AG08396 (cell line): ENCODE measurements at places on chromosomes 5 and 9.
A peak's percentile ranks its signal among the peaks of the same experiment; 100 is the strongest.

- peak; percentile 64 for DNase-seq
These were observed 84.2 kb downstream of the ESM1 start for GRCh38 chr5:54900984-54901725.

DNA sequence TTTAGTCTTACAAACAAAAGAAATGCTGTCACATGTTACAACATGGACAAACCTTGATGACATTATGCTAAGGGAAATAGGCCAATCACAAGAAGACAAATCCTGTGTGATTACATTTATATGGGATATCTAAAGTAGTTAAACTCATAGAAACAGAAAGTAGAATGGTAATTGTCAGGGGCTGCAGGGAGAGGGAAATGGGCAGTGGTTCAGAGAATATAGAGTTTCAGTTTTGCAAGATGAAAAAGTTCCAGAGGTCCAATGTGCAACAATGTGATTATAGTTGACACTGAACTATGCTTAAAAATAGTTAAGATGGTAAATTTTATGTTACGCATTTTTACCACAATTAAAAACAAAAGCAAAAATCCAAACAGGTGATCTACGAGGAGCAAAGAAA is 265.5 kb downstream of the NDUFS4 start:
- no peak for DNase-seq

- no peak for DNase-seq
These were observed 59.1 kb downstream of the PDCD1LG2 start for GRCh38 chr9:5569409-5569808.

GRCh38 chr9:136533775-136534157 is 12.1 kb downstream of the NOTCH1 start:
- no peak for DNase-seq

DNA sequence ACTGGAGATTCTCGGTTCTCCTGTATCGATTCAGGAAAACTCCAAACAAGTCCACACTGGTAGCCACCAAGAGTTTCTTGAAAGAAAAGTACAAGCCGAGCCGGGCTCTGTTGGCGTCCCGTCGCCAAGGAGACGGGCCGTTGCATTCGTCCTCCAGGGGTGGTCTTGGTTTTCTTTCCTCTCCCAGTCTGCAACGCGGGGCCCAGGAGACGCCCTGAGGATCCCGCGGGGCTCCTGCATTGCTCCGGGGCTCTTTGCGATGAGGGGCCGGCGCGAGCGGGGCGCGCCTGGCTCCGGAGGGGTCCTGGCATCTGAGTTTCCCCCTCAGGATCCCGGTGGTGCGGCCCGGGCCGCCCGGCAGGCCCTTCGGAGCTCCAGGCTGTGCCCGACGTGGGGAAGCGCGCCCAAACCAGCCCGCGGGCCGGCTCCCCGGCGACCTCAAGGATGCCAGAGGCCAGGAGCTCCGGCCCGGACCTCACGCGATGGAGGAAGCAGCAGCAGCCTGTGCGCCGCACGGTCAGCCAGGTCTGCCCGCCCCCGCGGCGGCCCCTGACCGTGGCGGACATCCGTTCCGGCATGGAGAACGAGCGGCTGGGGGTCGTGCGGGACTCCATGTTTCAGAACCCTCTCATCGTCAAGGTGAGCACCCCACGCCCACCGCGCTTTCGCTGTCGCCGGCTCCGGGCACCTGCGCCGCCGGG is at the start of gene CFAP77:
TSS of gene CFAP77 (plus strand) at position 384 of the 701 bp plus-strand sequence. CDS start at position 445, 61 bp downstream.
- DNase-seq = peak; percentile 89

- DNase-seq = no peak
These were observed 30.7 kb downstream of the GRIN3A start for GRCh38 chr9:101707721-101708120.

- no peak for DNase-seq
These were observed 2.8 kb upstream of the PRDM12 start for GRCh38 chr9:130661451-130662098.

- no peak for DNase-seq
These were observed 269.1 kb upstream of the CD180 start for GRCh38 chr5:67465537-67466207.

GRCh38 chr5:180600554-180601041 is 9.3 kb upstream of the SCGB3A1 start:
- DNase-seq = peak; percentile 5

GRCh38 chr9:103902263-103902662 is 191.8 kb upstream of the SMC2 start:
- no peak for DNase-seq

- DNase-seq = peak; percentile 81
These were observed 40.9 kb upstream of the FABP6 start for GRCh38 chr5:160188141-160189015.

- no peak for DNase-seq
These were observed 1.7 kb downstream of the DENND4C start for GRCh38 chr9:19231904-19232822.

DNA sequence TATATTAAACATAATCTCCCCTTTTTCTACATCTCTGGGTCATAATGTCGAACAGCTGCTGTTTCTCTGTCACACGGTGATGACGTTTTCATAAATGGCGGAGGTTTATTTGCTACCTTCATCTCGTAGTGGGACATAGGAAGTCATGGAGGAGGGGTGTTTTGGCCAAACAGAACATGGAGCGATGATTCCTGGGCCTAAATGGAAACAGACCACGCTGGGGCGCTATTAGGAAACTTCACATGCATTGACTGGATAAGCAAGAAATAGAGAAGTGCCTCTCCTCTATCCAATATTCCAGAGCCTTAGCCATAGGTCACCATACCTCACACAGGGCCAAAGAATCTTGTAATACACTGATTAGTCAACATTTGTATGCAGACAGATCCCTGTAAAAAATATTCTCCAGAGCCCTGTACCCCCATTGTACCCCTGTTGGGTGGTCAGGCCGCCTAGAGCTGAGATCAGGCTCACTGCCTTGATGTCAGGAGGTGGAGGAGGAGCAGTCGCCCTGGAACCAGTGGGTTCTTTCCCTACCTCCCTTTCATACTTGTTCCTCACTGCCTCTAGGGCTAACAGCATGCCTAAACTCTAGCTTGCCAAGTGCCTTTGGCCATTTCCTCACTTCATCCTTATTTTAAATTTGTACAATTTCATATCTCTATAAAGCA is 77.8 kb upstream of the SPIN1 start:
- DNase-seq = no peak

- DNase-seq = no peak
These were observed 400.3 kb downstream of the ICE1 start for GRCh38 chr5:5822729-5823257.

- DNase-seq = no peak
These were observed 435.3 kb downstream of the ARHGEF28 start for GRCh38 chr5:74061292-74061691.

DNA sequence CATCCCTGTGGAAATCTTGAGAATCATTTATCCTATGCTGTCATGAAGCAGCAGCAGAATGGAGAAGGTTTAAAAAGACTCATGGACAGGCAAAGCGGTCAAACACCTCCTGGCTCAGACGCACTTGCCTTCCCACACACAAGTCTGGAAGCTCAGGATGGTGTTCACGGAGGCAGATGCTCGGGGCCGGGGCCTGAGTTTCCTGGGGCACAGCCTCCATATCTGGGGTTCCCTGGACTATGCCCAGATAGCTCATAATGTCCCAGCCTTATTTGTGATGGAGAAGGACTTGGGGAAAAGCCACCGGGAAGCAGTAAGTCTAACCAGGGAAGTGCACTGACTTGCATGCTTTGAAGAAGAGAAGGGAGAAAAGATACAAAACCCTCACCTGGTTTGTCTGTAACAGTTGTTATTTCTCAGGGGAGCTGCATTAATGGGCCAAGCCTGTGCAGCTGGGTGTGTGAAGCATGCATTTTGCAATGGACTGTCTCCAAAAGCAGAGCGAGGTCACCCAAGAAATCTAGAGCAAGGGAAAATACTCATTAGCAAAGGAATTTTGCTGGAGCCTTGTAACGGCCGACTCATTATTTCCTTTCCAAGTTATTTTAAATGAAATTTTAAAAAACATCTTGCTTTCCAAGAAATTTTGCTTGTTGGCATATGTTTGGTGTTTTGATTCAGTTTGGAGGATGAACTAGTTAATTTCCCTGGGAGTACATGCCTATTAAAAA is 3.4 kb downstream of the S1PR3 start:
- DNase-seq = peak; percentile 58

- no peak for DNase-seq
These were observed 36.4 kb upstream of the TBC1D2 start for GRCh38 chr9:98291820-98292219.

- no peak for DNase-seq
These were observed 1417.0 kb upstream of the ACO1 start for GRCh38 chr9:30967476-30967875.

DNA sequence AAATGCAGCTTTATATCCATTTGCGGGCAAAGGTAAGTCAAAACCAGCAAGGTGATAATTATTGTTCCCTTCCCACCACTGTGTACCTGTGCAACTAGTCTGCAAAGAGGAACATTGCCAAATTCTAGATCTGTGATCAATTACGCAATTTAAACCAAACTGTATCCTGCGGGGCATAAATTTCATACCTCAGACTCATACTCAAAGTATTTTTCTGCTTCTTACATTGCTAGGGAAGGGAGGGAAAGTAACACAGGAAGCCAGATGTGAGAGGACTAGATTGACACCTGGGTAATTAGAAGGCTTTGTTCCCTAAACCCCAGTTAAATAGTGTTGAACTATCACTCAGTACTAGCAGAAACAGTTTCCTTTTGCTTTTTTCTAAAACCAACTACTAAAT is 240.2 kb upstream of the ZNF608 start:
- no peak for DNase-seq

DNA sequence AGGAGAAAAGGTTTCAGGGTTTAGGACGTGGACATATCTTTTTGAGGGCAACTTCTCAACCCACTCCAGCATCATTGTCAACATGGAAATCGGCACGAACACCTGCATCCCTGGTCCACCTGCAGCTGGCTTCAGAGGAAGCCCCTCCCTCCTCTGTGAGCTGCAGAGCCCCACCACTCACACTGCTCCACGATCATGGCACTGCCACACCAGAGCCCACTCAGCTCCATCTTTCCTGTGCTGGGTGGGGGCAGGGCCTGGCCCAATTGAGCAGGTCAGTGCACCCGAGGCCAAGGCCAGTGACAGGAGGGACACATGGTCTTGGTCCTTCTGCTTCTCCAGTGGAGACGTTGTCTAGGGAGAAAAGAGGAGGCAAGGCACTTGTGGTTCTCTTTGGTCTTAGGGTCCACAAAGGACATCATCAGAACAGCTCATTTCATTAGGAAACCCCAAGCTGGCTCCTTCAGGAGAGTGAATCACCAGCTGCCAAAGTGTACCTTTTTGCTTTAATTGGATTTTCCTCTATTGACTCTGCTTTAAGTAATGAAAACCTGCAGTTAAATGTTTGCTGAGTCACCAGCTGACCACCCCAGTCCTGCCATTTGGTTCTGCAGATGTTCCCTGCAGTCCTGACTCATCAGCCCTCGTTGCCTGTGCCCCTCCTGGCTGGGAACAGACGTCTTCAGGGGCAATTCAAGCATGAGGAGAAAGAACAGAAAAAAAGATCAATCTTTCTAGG is 56.2 kb downstream of the UBE2QL1 start:
- DNase-seq = no peak

- no peak for DNase-seq
These were observed 75.6 kb downstream of the RALGPS1 start for GRCh38 chr9:126989847-126990842.

- DNase-seq = no peak
These were observed 695.1 kb downstream of the NR2F1-AS1 start for GRCh38 chr5:92885950-92886349.
